ENCODE measurements at places on chromosomes 2 and 18. TPM values are rescaled to one million over a fixed set of nuclear protein-coding genes. Genes with fewer than 3 reads are reported as not detected.

Gene ASTL
- total RNA-seq: 0.18 TPM

Gene GDF7
- total RNA-seq: not detected

Gene MALL
- total RNA-seq: 159 TPM

Gene G6PC2
- not detected for total RNA-seq

Gene SNORC
- total RNA-seq: 6.8 TPM
